Small intestine (tissue), 16 donors: ENCODE measurements at places on chromosomes 6 and 20. TPM values are rescaled to one million over a fixed set of nuclear protein-coding genes. Genes with fewer than 3 reads are reported as not detected.

Gene GSTA3
- not detected for polyA plus RNA-seq

- no peak overlapping the region for H3K4me3 ChIP-seq
- H3K4me1 ChIP-seq: peaks cover 20% of the 10 kb centered on the region
- H3K27me3 ChIP-seq: no peaks in the 10 kb centered on the region
- no peaks in the 10 kb centered on the region for H3K36me3 ChIP-seq
Observed at GRCh38 chr20:64233725-64234124, 21.8 kb upstream of the PCMTD2 start.

DNA sequence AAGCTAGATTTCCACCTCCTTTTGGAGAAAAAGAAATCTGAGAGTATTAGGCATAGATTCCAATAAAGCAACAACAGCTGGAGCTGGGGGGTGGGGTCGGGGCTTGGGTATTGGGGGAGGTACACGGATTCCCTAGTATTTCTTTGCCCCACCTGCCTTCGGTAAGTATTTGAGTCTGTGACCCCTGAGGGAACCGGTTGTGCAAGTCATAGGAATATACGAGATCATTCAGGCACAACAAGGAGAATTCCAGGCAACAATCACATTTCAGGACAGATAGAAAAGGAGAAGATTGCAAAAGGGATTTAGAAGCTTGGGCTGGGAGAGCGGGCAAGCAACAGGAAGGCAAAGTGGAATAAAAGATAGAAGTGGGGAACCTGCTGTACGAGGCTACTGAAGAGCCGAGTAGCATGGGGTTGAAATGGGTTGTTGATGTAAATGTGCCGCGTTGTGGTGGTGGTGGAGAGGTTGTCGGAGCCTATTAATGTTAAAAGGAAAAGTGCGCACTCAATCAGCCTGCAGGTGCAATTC is 148.9 kb downstream of the BCAS1 start:
- peak; percentile 36 for DNase-seq
- H3K4me3 ChIP-seq: no peak overlapping the region
- no peaks in the 10 kb centered on the region for H3K36me3 ChIP-seq
- no peaks in the 10 kb centered on the region for H3K27me3 ChIP-seq

DNA sequence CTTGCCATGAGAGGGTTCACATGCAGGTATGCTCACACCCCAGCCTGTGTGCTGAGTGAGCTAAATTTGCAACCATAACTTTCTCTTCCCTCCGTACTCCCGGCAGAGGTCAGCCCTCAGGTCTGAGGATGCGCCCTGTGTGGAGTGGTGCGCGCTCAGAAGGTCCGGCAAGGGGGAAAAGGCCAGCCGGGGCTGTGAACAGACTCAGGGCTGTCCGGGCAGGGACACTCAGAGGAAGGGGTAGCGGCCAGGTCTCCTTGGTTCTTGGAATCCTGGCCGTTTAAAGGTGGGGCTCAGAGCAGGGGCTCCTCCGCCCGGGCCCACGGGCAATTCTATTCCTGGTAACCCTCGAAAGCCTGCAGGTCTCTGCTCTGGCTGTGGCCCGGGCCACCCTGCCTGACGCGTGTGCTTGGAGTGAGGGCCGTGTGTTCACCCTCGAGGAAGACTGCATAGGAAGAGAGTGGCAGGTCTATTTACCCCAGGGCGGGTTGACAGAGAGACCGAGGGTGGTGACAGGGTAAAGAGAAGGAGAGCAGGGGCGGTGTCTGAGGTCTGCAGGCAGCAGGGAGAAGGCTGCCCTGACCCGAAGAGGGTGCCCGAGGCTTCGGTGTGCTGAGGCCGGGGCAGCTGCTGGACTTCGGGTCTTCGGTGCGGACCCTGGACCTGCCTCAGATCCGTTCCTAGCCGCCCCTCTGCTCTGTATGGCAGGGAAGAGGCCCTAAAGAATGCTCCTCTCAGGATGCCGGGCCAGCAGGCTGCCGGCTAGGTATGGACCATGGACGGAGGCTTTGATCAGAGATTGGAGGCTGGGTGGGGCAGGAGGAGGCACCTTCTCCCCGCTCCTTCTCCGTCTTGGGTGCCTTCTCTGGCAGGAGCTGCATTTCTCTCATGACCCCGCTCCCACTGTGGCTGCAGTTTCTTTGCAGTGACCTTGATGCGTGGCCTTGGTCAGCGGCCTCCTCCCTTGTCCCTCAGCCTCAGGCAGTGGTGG is 131.1 kb upstream of the ARMC2 start:
- no peak overlapping the region for H3K4me3 ChIP-seq
- H3K4me1 ChIP-seq: peaks cover 19% of the 10 kb centered on the region
- H3K27me3 ChIP-seq: no peaks in the 10 kb centered on the region
- H3K27ac ChIP-seq: no peak overlapping the region

DNA sequence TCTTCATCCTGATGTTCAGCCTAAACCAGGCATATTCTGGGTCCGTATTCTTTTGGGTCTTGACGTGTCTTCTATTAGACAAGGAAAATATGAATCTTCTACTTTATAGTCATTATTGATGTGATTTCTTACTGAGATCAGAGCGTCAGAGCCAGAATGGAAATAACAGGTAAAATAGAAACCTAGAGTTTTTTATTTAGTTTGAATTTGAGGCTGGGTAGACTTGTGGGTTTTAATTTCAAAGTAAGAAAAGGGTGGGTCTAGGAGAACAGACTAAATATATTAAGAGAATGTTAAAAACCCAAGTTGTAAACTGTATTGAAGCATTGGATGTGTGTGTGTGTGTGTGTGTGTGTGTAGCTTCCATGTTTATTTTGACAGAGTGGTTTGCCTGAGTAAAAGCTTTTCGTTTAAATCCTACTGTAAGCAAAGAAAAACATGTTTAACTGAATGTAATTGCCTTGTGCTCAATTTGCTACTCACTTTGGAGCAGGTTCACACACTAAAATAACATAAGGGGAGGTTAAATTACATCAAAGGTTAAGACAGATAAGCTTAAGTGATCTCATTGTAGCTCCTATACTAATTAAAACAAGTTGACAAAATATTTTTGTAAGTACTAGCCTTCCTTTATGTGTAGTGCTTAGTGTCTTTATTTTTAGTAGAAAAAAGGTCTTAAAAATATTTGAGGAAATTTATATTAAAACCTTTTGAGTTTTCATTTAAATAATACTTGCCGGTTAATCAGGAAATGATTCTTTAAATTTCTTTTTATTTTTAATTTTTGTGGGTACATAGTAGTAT is 17.4 kb downstream of the HECA start:
- H3K27ac ChIP-seq: peak overlapping the region; percentile 45
- H3K4me3 ChIP-seq: no peak overlapping the region
- H3K27me3 ChIP-seq: no peaks in the 10 kb centered on the region
- peaks cover 9% of the 10 kb centered on the region for H3K4me1 ChIP-seq
- DNase-seq: no peak

GRCh38 chr20:8394308-8394945 is 262.4 kb downstream of the PLCB1 start:
- no peaks in the 10 kb centered on the region for H3K27me3 ChIP-seq
- no peak overlapping the region for H3K4me3 ChIP-seq
- no peak overlapping the region for H3K27ac ChIP-seq
- no peaks in the 10 kb centered on the region for H3K36me3 ChIP-seq
- DNase-seq: no peak

Gene C6orf163
- polyA plus RNA-seq: 2.5 TPM

Gene RSPH4A
- 0.54 TPM for polyA plus RNA-seq

GRCh38 chr6:150686566-150686965 is 86.9 kb downstream of the PLEKHG1 start:
- no peak overlapping the region for H3K4me3 ChIP-seq
- H3K36me3 ChIP-seq: no peaks in the 10 kb centered on the region
- no peak for DNase-seq
- no peak overlapping the region for H3K27ac ChIP-seq

Gene MEP1A
- 156 TPM for polyA plus RNA-seq

DNA sequence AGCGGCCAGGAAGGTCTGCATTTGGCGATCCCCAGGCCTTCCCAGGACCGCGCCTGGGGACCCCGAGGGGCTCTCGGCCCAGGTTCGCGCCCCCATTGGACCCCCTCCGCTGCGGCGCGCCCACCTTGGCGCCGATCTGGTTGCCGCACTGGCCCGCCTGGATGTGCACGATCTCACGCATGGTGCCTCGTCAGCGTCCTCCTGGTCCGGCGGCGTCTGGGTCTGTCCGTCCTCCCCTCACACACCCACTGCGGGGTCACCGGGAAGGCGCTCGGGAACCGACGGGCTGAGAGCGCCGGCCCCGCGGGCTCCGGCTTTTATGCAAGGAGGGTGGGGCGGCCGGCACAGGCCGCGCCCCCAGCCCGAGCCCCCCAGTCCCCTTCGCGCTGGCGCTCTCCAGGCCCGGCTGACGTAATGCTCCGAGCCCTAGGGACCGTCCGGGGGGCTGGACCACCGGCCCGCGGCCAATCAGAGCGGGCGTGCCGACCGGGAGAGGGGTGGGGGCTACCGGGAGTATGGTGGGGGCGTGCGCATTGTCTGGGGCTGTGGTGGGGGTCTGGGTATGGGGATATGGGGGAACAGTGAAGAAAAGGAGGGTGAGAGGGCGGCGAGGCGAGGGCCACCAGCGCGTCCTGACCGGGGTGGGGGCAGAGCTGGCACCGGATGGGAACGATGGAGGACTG is at the start of gene TUBB2B:
TSS of gene TUBB2B (minus strand) at position 291 of the 683 bp plus-strand sequence. CDS start at position 181, 110 bp downstream.
- no peak within 1 kb of the TSS for H3K27ac ChIP-seq
- H3K4me3 ChIP-seq: peak within 1 kb of the TSS; percentile 37
- H3K27me3 ChIP-seq: peaks cover 69% of the 10 kb centered on the region
- H3K4me1 ChIP-seq: peaks cover 16% of the 10 kb centered on the region
- no peaks in the 10 kb centered on the region for H3K36me3 ChIP-seq

- DNase-seq: no peak
- H3K27ac ChIP-seq: no peak overlapping the region
- peaks cover 9% of the 10 kb centered on the region for H3K27me3 ChIP-seq
- no peak overlapping the region for H3K4me3 ChIP-seq
- peaks cover 3% of the 10 kb centered on the region for H3K4me1 ChIP-seq
Observed at GRCh38 chr20:24465730-24466129, 3.7 kb upstream of the SYNDIG1 start.

- no peak overlapping the region for H3K4me3 ChIP-seq
- no peak for DNase-seq
- H3K4me1 ChIP-seq: no peaks in the 10 kb centered on the region
- H3K36me3 ChIP-seq: no peaks in the 10 kb centered on the region
- no peaks in the 10 kb centered on the region for H3K27me3 ChIP-seq
- H3K27ac ChIP-seq: no peak overlapping the region
Observed at GRCh38 chr6:146770965-146771735, 172.4 kb downstream of the ADGB start.

Gene HACE1
- polyA plus RNA-seq: 9.4 TPM

GRCh38 chr6:109237077-109237985 is 142.0 kb downstream of the CEP57L1 start:
- peaks cover 19% of the 10 kb centered on the region for H3K4me1 ChIP-seq
- H3K4me3 ChIP-seq: no peak overlapping the region
- DNase-seq: no peak
- no peaks in the 10 kb centered on the region for H3K36me3 ChIP-seq
- H3K27ac ChIP-seq: peak overlapping the region; percentile 23

Gene MAFB
- polyA plus RNA-seq: 1.1 TPM

DNA sequence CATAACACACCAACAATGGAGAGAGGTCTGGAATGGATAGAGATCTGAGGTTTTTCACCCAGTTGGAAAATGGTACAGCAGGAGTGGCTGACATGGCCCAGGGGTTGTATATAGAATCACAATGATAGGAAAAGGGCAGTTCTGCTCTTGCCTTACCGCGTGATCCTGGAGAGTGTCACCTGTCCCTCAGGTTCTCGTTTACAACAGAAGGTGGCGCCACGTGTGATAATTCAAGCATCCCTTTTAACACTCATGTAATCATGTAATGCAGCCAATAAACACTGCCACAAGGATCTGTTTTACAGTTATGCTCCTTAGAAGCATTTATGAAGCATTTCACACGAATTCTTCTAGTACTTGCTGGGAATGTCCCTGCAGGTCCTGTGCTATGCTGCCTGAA is 12.9 kb upstream of the WFDC2 start:
- no peaks in the 10 kb centered on the region for H3K27me3 ChIP-seq
- no peaks in the 10 kb centered on the region for H3K4me1 ChIP-seq
- peak; percentile 75 for DNase-seq
- H3K36me3 ChIP-seq: no peaks in the 10 kb centered on the region

DNA sequence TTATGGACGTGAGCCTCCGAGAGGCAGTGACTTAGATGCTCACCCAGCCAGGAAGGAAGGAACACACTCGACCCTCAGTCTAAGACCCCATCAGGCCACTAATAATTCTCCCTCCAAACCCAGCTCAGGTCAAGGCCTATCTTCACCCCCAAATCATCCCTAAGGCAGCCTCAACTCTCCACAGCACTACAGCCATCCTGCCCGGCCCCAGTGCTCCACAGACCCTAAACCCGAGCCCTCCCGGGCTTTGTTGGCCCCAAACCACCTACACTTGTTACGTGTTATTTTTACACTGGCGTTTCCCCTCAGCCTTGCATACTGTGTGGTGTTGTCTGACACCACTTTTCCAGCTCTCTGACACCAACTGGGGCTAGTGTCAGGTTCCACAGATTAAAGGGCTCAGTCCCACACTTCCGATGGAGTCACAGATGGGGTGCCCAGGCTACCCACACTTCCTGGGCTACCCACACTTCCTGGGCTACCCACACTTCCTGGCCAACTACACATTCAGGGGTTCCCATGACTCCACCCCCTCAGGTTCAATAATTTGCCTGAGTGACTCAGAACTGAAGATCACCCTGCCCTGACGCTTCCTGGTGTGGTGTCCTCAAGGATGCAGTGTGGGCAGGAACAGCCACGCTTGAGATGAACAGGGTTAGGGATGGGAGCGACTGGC is 25.3 kb downstream of the RBCK1 start:
- H3K4me1 ChIP-seq: no peaks in the 10 kb centered on the region
- H3K27ac ChIP-seq: no peak overlapping the region

GRCh38 chr6:10793695-10794094 is 44.6 kb downstream of the MAK start:
- no peak overlapping the region for H3K4me3 ChIP-seq
- H3K27me3 ChIP-seq: no peaks in the 10 kb centered on the region
- H3K4me1 ChIP-seq: no peaks in the 10 kb centered on the region
- DNase-seq: no peak
- H3K36me3 ChIP-seq: no peaks in the 10 kb centered on the region

Gene TFAP2A
- polyA plus RNA-seq: 0.19 TPM
